ENCODE measurements at places on chromosomes 2 and 18.

- DNase-seq: no peak
These were observed 5.1 kb upstream of the STEAP3 start for GRCh38 chr2:119218478-119219064.

GRCh38 chr18:70190529-70190928 lies 15.0 kb downstream of the RTTN start:
- no peak for DNase-seq

- DNase-seq: no peak
These were observed 11.0 kb downstream of the IL37 start for GRCh38 chr2:112921982-112922381.

DNA sequence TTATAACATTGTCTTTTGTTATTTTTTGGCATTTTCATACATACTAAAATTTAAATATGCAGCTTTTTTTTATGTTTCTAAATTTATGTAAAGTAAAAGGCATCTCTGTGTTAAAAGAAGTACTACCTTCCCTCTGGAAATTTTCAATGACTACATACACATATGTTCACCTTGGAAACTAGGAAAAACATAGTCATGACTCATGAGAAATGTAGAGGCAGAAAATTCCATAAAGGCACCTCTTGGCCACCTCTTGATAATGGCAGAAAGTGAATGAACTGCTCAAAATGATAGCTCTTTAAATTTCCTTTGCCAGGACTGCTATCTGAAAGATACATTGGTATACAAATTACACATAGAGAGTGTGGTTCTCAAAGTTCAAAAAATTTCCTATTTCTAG lies 889.1 kb upstream of the ZEB2 start:
- no peak for DNase-seq

GRCh38 chr2:66789741-66790140 lies 354.8 kb downstream of the MEIS1 start:
- DNase-seq: no peak

GRCh38 chr2:27929916-27930486 lies 39.5 kb downstream of the BABAM2 start:
- no peak for DNase-seq

DNA sequence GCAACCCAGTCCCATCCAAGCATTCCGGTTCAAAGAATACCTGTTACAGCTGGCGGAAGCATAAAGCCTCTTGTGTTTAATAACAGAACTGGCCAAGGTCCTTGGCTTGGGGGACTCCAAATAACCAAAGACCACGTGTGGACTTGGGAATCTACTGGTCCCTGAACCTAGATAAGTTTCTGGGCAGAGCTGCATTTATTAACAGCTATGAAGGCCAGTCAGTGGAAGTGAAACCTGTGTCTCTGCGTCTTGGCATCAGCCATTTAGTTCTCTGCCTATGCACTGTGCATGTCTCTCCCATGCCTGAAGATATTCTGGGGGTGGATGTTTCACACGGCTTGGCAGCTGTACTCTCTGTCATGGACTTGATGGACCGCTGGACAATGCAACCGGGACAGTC lies 137.7 kb downstream of the CCBE1 start:
- DNase-seq: no peak

DNA sequence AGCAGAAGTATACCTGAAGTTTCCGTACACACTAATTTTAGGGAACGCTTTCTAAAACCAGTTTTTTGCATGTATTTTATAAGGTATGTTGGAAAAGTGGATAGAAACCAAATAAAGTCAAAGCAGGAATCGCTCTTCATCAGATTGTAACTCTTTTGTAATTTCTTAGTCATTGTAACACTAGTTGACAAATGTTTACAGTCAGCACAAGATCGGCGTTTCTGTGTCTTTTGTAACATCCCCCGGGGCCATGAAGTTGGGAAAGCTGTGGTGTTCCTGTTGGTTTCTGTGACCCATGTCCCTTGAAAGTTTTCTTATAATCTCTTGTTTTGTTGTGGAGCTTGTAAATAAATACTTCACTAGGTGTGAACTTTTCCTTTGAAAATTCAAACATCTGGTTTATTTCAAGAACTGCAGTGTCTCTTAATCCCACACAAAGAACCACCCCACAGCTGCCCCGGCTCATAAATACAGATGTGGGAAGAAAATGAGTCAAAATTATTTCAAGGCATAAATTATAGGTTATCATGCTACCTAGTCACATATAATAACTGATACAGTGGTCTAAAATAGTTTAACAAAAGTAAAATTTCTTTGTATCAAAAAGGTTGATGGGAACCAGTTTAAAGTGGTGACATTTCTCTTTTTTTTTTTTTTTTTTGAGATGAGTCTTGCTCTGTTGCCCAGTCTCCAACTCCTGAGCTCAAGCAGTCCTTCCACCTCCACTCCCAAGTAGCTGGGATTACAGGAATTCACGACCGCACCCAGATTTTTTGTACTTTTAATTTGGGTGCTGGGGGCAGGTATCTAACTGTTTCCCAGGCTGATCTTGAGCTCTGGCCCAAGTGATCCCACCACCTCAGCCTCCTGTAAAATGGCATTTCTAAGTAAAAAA lies 751 bp upstream of the NMI start:
- DNase-seq: peak; percentile 52

DNA sequence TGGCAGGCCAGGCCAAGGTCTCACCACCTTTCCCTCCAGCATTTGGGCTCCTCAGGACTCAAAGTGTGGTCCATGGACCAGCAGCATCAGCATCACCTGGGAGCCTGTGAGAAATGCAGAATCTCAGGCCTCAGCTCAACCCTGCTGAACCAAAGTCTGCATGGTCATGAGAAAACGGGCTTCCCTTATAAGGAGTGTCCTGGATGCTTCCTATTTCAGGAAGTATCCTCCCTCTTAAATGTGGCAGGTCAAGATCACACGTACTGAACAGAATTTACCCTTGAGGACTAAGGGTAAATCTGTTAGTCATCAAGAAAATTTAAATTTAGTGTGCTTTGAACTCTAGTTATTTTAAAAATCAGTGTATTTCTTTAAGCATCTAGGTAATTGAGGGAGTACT lies 11.8 kb downstream of the CD8A start:
- DNase-seq: no peak

DNA sequence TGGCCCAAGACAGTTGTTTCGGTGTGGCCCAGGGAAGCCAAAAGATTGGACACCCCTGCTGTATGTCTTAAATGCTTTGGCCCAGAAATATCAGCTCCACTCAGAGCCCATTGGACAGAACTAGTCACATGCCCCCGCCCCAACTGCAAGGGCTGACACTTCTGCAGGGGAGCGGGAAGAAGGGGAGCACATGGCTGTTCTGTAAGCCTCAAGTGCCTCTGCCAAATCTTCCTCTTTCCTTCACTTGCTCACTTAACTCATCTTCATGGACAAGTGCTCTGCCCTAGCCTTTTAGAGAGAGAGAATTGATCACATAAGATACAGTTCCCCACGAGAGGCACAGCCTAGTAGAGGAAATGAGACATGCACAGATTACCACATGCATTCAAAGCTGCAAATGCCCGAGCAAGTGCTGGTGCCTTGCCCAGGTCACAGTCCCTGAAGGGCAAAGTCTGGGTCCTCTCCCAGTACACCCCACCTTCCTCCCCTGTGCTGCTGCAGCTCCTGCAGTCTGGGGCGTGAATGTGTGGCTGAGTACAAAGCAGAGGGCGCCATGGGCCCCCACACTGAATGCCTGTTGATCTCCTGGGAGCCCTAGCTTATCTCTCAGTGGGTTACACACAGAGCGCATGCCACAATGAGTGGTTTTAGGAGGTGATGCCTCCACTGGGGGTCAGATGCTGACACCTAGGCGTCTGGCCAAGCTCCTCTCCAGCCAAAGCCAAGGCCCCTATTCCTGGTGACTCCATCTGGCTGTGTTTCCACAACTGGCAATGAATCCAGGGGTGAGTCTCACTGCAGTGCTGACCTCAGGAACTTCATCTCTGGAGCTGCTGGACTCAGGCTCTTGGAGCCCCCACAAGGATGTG lies 135.3 kb downstream of the CTIF start:
- no peak for DNase-seq

- no peak for DNase-seq
These were observed 104.9 kb upstream of the ITPRID2 start for GRCh38 chr2:181786371-181787228.

- DNase-seq: no peak
These were observed 161.4 kb downstream of the RPIA start for GRCh38 chr2:88852753-88853402.

DNA sequence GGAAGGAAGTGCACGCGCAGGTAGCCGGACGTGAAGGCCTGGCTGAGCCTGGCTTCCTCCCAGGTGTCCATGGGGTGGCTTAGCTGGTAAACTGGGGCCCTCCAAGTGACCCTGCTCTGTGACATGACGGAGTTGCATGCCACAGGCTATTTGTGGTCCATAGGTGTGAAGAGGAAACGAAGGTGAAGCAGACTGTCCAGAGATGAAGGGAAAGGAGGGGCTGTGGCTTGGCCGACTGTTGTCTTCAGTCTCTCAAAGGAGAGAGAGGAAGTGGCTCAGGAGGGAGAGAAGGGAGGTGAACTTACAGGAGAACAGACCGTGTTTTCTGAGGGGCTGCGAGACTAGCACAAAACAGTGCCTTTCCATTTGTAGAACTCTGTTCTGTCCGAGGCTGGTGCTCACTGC lies 19.3 kb downstream of the INPP5D start:
- no peak for DNase-seq

DNA sequence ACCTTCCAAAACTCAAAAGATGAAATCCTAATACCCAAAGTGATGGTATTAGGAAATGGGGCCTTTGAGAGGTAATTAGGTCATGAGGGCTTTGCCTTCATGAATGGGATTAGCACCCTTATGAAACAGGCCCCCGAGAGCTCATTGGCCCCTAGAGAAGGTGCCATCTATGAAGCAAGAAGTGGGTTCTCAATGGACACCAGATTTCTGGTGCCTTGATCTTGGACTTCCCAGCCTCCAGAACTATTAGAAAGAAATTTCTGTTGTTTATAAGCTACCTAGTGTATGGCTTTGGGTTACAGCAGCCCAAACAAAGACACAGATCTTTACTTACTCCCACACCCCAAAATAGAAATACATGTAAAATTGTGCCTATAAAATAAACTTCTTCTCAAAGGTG lies 45.4 kb downstream of the SOCS6 start:
- DNase-seq: no peak

GRCh38 chr2:55607717-55608116 lies 9.7 kb downstream of the PPP4R3B start:
- no peak for DNase-seq

- DNase-seq: no peak
These were observed 138.4 kb downstream of the OTX1 start for GRCh38 chr2:63189026-63189425.

GRCh38 chr2:70360661-70361270 lies 58.9 kb upstream of the FAM136A start:
- DNase-seq: no peak

DNA sequence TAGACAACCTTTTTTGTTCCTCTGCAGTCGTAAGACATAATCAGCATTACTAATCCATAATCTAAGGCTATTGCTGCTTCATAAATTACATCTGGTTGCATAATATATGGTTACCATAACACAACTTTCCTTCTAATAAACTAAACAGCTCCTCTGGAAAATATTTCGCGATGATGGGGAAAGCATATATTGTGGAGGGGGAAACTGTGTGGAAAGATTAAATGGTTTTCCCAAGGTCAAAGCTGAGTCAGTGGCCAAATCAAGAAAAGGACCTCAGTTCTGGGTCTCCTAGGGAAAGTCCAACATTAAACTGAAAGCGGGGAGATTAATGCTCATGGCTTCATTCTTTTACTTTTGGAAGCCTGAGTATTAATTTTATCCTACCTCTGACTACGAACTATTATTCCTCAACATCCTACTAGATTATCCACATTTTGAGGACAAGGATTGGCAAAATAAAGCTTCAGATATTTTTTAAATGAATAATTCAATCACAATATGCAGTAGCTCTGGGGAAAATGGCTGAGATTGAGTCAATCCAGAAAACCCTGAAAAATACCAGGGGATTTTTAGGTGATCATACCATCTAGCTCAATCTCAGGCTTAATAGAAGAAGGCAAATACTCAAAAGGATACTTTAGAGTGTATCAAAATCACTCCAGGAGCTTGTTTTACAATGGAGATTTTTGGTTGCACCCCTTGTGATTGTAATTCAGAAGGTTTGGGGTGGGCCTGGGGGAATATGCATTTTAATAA lies 33.8 kb upstream of the STK17B start:
- no peak for DNase-seq

DNA sequence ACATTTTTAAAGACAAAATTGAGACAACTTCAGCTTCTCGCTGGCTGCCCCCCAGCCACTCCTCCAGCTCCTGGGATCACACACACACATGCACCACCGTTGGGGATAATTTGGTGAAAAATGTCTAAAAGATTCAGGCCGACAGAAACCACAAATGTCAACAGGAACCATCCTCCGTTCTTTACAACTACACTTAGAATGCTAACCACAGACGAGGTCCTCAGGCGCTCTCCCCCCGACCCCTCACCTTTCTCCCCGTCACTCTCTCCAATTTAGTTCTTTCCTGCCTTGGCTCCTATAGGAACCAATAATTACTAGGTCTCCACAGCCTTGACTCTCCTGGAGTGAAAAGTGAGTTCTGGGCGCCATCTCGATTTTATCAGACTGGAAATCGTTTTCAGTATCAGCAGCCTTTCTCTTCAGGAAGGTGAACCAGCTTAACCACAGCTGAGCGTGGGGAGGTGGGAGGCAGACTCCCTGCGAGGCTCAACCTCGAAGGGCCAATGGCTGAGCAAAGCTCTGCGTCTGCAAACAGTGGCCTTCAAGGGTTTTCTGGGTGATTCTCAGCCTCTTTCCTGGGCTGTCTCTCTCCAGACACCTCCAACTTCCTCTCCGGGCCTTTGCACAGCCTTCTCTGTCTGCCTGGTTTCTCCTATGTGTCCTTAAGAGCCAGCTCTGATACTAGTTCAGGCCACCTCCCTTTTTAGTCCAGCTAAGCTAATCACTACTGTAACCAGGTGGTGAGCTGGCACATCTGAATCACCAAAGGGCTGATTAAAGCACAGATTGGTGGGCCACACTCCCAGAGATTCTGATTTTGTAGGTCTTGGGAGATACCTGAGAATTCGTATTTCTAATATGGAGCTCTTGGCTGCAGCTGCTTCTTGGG lies 115.7 kb upstream of the COPS8 start:
- no peak for DNase-seq
